ENCODE measurements at places on chromosomes 3 and 15.

DNA sequence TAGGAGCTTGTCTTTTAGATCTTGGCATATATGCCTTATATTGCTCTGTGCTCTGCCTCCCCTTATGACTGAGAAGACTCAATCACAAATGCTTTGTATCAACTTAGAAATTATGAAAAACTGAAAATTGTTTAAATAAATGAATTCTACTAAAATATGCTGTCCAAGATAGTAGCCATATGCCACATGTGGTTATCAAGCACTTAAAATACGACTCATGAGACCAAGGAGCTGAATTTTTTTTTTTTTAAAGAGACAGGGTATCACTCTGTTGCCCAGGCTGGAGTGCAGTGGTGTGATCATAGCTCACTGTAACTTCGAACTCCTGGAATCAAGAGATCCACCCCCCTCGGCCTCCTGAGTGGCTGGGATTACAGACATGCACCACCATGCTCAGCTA lies 118.3 kb downstream of the RFTN1 start:
- DNase-seq: no peak

- DNase-seq: no peak
These were observed 115.9 kb upstream of the CCNL1 start for GRCh38 chr3:157275832-157276231.

GRCh38 chr3:6965881-6966280 lies 105.0 kb downstream of the GRM7 start:
- no peak for DNase-seq

- no peak for DNase-seq
These were observed 87.2 kb upstream of the SLC4A7 start for GRCh38 chr3:27571345-27571744.
